ENCODE measurements at places on chromosomes 6 and 20. TPM values are rescaled to one million over a fixed set of nuclear protein-coding genes. Genes with fewer than 3 reads are reported as not detected.

The WFDC10B gene
- not detected for total RNA-seq

The COL9A3 gene
- total RNA-seq, result 43.0 TPM

The GMPR gene
- 2.0 TPM for total RNA-seq

The PLCG1 gene
- total RNA-seq, result 99.6 TPM

The BNIP5 gene
- not detected for total RNA-seq

The ZC3H12D gene
- total RNA-seq, result 0.10 TPM

The FOXF2 gene
- 0.61 TPM for total RNA-seq

The OPN5 gene
- not detected for total RNA-seq

The LGSN gene
- 0.25 TPM for total RNA-seq

The NHSL1 gene
- 28.7 TPM for total RNA-seq

The GNAS-AS1 gene
- 2.8 TPM for total RNA-seq

The VNN1 gene
- total RNA-seq, result 0.07 TPM

The FYN gene
- 167 TPM for total RNA-seq

The CST3 gene
- 355 TPM for total RNA-seq

The RBM24 gene
- total RNA-seq, result 22.7 TPM

The TFAP2D gene
- total RNA-seq, result not detected

The NKX2-4 gene
- total RNA-seq, result not detected

The C6orf15 gene
- 4.6 TPM for total RNA-seq

DNA sequence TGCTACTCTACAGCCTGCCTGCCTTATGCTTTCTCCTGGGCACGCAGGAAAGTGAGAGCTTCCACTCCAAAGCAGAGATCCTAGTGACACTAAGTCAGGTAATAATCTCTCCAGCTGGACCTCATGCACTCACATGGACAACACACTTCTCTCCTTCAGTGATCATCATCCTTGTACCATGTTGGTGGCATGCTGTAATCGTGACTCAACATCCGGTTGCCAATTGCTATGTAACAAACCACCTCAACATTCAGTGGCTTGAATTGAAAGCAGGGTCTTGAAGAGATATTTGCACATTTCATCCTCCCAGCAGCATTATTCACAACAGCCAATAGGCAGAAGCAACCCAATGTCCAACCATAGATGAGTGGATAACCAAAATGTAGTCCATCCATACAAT, 40.3 kb upstream of the PPP1R3G start:
- no peak for DNase-seq

GRCh38 chr20:53842301-53843099, 227.9 kb downstream of the BCAS1 start:
- DNase-seq, result no peak

DNA sequence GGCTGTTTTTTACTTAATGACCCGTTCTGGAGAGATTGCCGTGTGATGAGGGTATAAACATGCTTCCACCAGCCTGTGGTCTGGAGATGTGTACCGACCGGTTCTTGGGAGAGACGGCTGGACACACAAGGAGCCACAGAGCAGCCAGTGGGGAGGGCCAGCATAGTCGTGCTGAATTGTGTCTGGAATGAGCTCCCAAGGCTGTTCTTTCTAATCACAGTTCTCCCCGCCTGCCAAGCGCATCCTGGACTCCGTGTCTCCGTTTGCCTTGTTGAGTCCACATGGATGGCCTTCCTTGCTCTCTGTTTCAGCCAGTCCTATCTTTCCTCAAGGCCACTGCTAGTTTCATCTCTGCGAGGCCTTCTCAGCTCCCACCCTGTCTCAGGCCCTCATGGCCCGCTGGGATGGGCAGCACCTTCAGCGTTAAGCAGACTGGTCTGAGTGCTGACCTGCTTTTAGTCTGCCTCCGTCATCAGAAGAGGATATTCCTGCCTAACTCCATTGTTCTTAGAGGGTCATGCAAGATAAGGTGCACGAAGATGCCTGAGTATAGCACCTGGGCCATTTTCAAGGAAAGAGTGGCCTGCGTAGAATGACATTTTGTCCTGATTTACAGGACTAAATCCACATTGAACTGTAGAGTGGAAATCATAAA, 20.6 kb downstream of the MANBAL start:
- DNase-seq, result no peak

GRCh38 chr20:47659904-47660601, 125.2 kb downstream of the SULF2 start:
- no peak for DNase-seq

GRCh38 chr6:150043501-150044412, 18.4 kb upstream of the RAET1L start:
- no peak for DNase-seq

GRCh38 chr6:12328701-12329100, 38.5 kb downstream of the EDN1 start:
- DNase-seq, result no peak

DNA sequence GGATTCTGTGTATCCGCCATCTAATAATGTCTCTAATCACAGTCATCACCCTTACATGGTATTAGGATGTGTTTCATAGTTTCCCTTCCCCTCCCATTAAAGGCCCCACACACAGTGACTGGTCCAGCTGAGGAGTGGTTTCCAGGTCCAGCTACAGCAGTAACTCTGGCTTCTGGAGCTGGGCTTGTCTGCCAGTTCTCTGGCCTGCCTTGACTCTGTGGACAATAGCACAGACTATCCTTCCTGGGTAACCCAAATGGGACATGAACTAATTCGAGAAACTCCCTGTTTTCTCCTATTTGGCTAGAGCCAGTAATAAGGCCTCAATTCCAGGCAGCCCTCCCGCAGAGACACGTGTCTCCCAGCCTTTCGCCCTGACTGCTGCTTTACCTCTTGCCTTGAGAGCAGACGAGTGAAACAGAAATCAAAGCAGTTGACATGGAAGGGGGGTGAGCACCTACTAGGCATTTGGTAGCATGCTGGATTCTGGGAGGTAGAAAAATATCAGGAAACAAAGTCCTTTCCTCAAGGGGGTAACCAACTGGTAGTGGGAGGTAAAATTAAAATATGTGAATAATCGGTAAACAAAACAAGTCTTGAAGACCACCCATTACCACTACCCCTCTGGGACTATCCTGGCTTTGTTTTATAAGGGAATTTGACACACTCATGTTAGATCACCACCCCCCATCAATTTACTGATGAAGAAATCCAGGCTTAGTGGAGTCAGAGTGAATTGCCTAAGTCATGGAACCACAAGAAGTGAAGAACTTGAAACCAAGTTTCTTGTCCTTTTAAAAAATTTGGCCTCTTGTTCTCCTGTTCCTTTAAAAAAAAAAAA, 1.2 kb downstream of the TRAF3IP2 start:
- DNase-seq, result peak; percentile 82

GRCh38 chr6:84645000-84645399, 119.4 kb downstream of the TBX18 start:
- peak; percentile 64 for DNase-seq

DNA sequence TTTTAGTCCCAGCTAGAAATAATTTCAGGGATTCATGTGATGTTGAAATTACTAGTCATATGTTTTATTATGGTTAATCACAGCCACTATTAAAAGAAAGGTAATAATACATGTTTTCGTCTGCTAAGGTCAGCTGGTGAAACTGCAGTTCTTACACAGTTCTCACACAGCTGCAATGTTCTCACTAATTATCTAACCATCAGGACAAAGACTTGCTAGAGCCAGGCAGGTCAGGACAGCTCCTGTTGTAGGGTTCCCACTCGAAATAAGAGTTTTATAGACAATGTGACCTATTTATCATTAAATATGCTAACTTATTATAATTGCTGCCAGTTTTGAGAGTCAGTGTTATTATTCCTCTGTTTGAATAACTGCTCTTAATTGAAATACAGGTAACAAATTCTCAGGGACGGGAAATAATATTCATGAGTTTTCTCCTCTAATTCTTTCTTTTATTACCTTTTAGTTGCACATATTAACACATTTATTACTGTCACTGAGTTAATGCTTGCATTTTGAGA, 97.9 kb downstream of the GJA1 start:
- DNase-seq, result no peak

DNA sequence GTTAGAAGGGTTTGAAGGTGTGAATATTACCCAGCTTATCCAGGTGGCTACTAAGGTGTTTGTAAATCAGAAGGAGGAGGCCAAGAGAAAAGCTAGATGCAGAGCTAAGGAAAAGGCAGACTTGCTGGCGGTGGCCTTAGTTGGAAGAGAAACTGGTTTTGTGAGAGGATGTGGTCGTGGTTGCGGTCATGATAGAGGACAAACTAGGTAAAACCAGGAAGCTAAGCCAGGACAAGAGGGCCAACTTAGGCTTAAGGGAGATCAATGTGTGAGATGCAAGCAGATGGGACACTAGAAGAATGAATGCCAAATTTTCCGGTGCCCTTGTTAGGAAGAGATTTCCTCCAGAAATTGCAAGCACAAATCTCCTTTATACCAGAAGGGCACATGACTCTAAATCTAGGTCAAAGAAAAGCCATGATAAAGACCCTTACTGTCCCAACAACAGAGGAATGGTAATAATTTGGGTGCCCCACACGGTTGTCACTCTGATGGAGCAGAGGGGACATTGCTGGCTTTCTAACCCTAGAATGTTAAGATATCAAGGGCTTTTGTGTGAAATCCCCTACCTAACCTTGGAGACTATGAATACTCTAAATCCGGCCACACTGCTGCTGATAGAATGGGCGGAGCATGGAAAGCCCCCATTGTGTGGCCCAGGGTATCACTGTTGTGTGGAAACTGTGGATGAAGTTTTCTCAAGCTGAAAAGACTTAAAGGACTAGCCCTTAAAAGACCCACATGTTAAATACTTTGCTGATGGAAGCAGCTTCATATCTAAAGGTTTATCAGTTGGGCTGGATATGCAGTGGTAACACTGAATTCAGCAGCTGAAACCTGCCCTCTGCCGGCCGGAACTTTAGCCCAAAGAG, 7.8 kb downstream of the IL22RA2 start:
- no peak for DNase-seq

- no peak for DNase-seq
Measured at GRCh38 chr20:40181676-40182075, 507.4 kb downstream of the MAFB start.

DNA sequence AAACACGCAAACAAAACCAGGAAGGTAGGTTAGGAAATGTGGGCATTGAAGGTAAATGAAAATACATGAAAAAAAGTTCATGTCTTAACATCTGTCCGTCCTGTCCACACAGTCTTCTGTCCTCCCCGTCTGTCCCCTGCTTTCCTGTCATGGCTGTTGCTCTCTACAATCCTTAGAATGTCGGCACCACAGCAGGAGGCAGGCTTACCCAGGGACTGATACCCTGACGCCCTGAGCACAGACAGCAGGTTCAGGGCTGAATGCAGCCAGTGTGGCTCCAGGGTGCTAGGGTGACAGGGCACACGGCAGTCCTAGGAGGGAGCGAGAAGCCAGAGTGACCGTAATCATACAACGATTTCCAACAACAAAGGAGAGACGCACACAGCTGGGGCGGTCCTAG, 123.7 kb downstream of the IRF4 start:
- DNase-seq, result no peak

- no peak for DNase-seq
Measured at GRCh38 chr6:168943231-168943905, 310.3 kb downstream of the THBS2 start.

- no peak for DNase-seq
Measured at GRCh38 chr6:39669973-39670342, 55.2 kb downstream of the KIF6 start.

DNA sequence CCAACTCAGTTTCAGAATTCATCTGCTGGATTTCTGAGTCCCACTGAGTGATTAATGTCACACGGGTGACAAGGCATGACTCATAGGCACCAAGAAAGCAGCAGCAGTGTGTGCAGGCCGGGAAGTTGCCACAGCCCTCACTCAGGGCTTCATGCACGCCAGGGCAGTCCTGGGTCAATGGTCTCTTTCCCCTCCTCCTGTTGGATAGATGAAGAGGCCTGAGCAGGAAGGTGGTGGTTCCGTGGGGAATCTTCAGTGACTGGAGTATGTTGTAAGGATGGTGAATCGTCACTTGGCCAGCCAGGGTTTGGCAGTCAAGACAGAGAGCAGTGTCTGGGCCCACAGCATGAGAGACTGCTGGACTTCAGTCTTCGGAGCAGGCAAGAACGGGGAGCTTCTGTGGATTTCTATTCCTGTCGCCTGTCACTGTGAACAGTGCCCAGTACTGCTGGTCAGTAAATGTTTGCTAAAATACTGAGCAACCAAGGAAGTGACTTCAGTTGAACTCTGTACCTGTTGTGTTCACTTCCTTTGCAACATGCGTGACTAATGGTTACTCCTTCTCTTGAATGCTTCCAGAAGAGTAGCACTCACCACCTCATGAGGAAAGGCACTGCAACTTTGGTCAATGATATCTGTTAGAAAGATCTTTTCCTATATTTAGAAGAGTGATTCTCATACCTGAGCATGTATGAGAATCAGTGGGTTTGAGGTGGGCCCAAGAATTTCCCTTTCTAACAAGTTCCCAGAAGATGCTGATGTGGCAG, 62.0 kb upstream of the CD93 start:
- DNase-seq, result peak; percentile 77

DNA sequence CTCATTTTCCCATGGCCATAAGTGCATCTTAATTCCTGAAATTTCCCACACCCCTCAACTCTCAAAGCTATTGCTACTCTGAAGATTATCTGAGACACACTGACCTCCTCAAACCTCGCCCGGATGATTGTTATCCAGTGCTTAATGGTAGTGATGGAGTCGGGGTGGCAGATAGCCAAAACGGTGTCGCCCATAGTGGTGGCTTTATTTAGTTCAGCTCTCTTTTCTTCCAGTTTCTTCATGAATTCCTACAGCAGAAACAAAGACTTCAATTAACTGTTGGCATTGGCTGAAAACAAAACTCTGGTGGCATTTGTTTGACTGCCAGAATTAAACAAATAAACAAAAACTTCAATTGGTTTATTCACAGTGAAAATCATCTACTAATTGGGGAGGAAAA, 165.4 kb downstream of the DST start:
- DNase-seq, result no peak

DNA sequence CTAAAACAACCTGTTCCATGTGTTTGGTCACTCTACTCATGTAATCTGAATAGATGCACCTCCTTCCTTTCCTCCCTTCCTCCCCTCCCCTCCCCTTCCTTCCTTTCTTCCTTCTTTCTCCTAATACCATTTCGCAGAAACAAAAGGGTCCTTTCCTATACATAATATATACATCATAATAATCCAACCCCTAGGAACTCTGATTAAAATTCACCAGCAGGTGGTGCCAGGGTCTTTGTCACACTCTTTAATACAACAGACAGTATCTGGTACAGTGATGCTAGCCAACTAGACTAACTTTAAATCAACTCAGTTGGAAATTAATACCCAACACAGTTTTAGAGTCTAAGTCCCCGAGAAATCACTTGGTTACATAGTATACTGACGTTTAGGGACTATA, 181.2 kb upstream of the SHLD1 start:
- peak; percentile 4 for DNase-seq
